Fibroblast of skin of right quadriceps (primary cell): ENCODE measurements at places on chromosomes 6 and 20.

DNA sequence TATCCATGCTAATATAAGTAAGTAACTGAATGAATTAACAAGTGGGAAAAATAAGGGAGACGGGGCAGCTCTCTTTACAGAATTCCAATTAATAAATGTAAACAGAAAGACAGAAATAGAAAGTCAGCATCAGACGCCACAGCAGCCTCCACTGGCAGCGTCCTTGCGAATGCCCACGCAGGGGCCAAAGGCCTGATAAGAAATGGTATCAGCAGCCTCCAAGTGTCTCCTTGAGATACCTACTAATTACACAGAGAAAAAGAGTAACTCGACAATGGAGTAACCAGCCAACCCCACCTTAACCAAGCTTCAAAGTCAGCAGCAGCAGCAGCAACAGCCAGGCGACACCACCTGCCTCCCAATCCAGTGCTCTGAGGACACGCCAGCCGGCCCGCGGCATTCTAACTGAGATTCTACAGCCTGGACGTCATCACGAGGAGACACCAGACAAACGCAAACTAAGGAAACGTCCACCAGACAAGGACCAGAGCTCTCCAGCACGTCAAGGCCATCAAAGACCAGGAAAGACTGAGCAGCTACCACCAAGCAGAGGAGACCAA, 78.8 kb downstream of the TAF4 start:
- DNase-seq, result no peak

- peak; percentile 33 for DNase-seq
Observed at GRCh38 chr6:5379647-5380242, 118.4 kb downstream of the FARS2 start.

- no peak for DNase-seq
Observed at GRCh38 chr6:117387454-117387974, 38.2 kb downstream of the ROS1 start.

DNA sequence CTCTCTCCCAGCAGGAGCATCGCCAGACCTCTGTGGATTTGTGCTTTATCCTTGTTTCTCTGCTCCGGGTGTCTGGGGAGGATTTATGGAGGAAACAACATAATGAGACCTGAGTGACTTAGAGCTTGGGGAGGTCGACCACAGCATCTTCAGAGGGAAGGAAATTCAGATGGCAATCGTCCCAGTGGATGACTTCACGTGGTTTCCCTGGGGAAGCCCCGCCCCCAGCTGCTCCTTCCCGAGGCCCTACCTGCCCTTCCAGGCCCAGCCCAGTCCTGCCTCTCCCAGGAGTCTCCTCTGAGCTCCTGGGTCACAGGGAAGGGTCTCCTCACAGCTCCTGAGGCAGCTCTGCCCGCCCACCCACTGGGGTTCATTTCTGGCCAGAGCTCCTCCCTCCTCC, 430.3 kb upstream of the SULF2 start:
- peak; percentile 58 for DNase-seq

- no peak for DNase-seq
Observed at GRCh38 chr20:20440481-20440880, 72.6 kb downstream of the INSM1 start.

GRCh38 chr6:85966828-85967227, 324.1 kb upstream of the SYNCRIP start:
- no peak for DNase-seq

- no peak for DNase-seq
Observed at GRCh38 chr6:136890194-136890839, 31.8 kb upstream of the SLC35D3 start.

- DNase-seq, result no peak
Observed at GRCh38 chr6:98047164-98047563, 764.1 kb upstream of the MMS22L start.

GRCh38 chr6:133773776-133774175, 115.1 kb upstream of the TCF21 start:
- DNase-seq, result no peak

- no peak for DNase-seq
Observed at GRCh38 chr6:139470997-139471396, 96.5 kb upstream of the CITED2 start.

- no peak for DNase-seq
Observed at GRCh38 chr6:154710689-154711088, 22.5 kb upstream of the SCAF8 start.

- DNase-seq, result no peak
Observed at GRCh38 chr6:87633851-87634250, 43.9 kb downstream of the ORC3 start.

GRCh38 chr6:44849806-44850205, 462.3 kb downstream of the CDC5L start:
- no peak for DNase-seq

DNA sequence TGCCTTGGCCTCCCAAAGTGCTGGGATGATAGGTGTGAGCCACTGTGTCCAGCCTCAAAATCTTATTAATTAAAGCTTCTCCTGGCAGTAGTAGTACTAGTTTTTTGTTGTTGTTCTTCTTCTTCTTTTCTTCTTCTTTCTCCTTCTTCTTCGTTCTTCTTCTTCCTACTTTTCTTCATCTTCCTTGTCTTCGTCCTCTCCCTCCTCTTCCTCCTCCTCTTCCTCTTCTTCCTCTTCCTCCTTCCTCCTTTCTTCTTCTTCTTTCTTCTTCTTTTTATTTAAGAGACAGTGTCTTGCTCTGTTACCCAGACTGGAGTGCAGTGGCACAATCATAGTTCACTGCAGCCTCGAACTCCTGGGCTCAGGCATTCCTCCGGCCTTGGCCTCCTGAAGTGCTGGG, 17.2 kb upstream of the DEK start:
- DNase-seq, result no peak

DNA sequence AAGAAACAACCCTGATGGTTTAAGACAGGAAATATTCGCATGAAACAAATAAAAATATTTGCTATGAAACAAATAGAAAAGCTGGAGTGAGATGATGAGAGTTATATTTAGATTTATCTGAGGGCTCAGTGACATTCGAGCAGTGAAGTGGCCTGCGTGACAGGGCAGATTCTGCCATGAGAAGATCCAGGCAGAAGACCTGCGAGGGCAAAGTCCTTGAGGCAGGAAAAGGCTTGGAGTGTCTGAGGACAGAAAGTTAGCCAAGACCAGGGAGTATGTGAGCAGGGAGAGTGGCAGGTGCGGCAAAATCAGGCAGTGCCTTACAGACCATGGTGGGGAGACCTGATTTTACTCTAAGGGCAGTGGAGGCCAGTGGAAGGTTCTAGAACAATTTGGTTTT, 66.9 kb upstream of the RIN2 start:
- DNase-seq, result no peak

DNA sequence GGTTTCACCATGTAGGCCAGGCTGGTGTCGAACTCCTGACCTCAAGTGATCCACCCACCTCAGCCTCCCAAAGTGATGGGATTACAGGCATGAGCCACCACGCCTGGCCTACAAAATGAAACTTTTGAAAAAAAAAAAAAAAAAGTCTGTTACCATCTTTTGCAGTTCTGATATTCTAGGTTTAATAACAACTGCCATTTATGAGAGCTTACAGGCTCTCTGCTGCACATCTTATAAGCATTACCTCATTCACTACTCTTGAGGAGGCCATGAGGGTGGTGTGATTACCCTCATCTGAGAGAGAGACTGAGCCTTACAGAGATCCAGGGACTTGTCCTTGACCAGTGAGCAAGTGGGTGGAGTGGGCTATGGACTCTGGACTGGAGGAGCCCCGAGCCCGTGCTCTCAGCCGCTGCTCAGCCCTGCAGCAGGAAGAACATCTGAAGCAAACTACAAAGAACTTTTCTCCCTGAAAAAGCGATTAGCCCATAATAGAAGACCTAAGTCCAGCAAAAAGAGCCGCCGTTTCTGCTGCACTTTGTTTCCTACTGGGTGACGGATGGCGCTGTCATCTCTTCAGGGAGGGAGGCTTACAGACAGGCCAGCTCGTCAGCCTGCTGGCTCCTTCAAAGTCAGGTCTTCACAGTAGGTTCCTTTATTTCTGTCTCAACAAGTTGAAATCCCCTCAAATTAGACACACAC, 119.8 kb upstream of the AKAP12 start:
- no peak for DNase-seq

DNA sequence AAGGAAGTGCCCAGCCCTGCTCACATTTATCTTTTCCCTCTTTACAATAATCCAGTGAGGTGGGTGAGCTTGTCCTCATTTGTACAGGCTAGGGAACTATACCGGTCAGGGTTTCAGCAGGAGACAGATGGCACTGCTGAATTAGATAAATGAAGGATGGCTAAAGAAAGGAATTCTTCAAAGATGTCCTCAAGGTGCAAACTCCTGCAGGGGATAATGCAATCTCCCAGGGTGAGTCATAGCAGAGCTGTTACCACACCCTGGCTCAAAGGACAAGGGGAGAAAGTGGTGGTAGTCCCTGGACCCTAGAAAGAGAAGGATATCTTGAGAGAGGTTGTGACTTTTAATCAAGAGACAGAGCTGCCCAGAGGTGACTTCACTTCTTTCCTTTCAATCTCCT, 66.7 kb downstream of the RFPL4B start:
- no peak for DNase-seq

DNA sequence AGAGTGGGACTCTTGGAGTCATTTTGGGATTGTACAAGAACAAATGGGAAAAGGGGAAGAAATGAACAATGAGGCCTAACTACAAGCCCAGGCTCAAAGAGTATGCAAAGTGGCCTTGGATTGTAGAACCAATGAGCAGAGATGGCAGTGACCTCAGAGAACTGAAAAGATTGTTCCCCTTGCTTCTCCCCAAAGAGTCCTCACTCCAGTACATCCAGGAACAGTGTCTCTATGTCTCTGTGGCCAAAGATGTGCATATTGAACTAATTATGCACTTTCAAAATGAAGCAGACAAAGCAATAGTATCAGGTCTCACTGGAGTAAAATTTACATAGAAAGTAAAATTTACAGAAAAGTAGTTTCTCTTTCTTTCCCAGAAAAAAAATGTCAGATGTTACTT, 81.0 kb downstream of the SMLR1 start:
- DNase-seq, result no peak

DNA sequence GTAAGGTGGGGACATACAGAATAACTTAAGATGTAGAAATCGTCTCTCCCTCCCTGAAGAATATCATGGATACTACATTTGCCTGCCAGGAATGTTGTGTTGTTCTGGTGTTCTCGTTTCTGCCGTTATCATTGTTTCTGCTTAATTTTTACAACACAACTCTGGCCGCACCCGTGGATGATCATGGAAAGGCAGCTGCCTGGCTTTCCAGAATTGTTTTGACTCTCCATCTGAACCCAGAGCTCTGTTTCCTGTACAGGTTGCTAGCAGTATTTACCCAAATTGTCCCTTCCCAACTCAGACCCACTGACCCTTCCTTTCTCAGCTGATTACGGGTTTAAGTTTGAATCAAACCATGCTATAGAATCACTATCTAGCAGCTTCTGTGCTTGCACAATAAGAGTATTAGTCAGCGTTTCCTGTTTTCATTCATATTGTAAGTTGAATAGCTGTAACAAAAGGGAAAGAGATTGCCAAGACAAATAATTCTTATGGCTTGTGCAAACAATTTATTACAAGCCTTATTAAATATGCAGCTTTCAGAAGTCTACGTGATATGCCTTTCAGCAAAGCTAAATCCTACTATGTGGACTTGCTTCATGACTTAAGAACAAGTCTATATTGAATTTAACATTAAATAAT, 139.0 kb downstream of the MTHFD1L start:
- peak; percentile 88 for DNase-seq

GRCh38 chr6:147033267-147033666, 170.9 kb upstream of the STXBP5 start:
- no peak for DNase-seq

GRCh38 chr6:155301867-155302266, 12.4 kb downstream of the TFB1M start:
- DNase-seq, result peak; percentile 74

- peak; percentile 18 for DNase-seq
Observed at GRCh38 chr6:144063744-144064401, 31.5 kb downstream of the SF3B5 start.

DNA sequence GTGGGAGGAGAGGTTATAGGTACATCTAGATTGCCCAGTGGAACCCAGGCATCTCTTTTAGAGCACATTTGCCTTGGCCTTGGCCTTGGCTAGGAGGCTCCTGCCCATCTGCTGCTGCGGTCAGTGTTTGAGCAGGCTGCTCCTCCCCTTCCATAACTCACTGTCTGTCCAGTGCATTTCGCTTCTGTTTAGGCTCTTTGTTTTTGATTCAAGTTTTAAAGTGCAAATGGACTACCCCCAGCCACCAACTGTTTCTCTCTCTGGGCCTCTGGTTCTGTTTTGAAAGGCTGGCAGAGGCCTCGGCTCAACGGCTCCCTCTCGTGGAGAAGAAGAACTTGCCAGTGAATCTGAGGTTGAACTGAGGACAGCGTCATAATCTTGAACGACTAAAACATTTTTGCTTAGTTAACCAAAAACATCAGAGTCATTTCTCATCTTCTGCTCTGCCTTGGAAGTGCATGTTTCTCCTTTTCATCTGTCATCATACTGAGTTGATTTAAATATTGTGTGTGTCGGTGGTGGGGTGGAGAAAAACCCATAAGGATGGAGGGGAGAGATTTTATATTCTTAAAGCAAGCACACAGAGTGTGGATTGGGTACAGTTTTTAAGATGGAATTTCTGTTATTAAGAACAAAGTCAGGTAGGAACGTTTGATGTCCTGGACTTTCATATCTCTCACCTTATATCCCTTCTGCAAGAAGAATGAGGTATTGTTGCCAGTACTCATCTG, 171.4 kb downstream of the DTNBP1 start:
- peak; percentile 72 for DNase-seq

GRCh38 chr20:20134941-20135575, 82.7 kb downstream of the CFAP61 start:
- DNase-seq, result no peak

- DNase-seq, result no peak
Observed at GRCh38 chr20:20334489-20334888, 33.4 kb upstream of the INSM1 start.
